ENCODE measurements at places on chromosomes 2 and 18.

DNA sequence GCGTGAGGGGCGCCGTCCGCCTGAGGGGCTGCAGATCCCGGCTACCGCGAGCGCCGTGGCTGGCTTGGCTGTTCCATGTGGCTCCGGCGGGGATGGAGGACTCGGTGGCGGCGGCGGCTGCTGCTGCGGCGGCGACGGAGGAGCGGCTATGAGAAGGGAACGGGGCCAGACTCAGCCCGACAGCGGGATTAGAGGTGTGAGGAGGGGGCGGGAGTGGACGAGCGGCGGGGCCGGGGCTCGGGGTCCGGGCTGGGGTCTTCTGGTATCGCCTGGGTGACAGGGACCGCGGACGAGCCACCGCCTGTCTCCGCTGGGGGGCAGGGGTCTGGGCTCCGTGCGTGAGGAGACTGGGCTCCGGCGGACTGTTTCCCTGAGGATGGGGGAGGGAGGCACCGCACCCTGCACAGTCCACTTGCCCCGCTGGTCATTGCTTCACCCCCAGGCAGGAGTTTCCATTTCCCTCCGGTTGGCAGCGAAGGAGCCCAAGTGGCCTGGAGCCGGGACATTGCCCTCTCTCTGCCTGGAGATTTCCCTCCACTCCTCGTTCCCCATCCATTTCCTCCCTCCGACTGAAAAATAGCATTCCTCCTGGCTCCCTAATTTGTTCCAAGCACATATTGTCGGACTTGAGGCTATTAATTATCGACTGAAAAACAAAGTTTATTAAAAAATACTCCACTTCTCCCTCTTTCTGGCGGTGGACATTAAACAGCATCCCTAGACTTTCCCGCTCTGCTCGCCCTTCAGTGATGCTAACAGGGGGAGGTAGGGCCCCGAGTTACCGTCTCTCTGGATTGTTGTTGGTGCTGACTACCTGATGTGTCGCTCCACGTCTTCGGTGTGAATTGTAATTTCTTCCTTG lies 577 bp downstream of the EHBP1 start:
- DNase-seq, result peak; percentile 4

DNA sequence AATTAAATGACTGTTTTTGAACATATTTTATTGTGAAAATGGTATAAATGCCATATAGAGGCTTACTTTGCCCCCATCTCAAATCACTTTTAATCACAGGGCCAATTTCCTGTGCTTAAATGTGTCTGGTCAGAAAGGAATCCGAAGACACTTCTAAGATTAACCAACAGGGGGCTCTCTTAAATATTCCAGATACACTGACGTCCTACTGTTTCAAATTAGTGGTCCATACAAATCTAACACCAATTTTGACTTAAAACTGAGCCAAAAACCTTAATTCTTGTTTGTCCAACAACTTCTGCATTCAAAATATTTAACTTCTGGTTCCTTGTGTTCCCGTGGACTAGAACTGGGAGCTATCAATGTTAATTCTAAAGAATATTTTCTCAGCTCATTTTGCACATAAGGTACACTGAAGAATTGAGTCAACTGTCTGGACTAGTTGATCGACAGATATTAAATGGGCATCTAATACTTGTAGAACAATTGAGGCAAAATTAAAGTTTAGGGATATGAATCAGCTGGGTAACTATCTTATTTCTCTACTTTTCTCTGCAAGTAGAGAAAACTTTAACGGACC lies 557.5 kb downstream of the ARHGAP15 start:
- no peak for DNase-seq

- DNase-seq, result no peak
Observed at GRCh38 chr18:10270151-10270571, 184.3 kb upstream of the APCDD1 start.

DNA sequence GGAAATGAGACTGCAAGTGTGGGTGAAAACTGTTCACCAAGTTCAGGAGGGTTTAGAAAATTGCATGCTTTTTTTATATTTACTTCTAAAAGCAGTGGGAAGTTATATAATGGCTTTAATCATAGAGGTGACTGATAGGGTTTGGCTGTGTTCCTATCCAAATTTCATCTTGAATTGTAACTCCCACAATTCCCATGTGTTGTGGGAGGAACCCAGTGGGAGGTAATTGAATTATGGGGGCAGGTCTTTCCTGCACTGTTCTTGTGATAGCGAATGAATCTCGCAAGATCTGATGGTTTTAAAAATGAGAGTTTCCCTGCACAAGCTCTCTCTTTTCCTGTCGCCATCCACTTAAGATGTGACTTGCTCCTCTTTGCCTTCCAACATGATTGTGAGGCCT lies 35.7 kb upstream of the NTSR2 start:
- DNase-seq, result no peak

GRCh38 chr2:108623616-108624015 lies 89.3 kb downstream of the LIMS1 start:
- DNase-seq, result no peak
